Osteoblast (primary cell): ENCODE measurements at places on chromosomes 16 and 17. TPM values are rescaled to one million over a fixed set of nuclear protein-coding genes. Genes with fewer than 3 reads are reported as not detected.

- no peaks in the 10 kb centered on the region for H3K36me3 ChIP-seq
- H3K27me3 ChIP-seq = no peaks in the 10 kb centered on the region
- H3K4me3 ChIP-seq = no peak overlapping the region
- no peak overlapping the region for H3K27ac ChIP-seq
Observed at GRCh38 chr16:21647562-21648164, 4.7 kb downstream of the IGSF6 start.

DNA sequence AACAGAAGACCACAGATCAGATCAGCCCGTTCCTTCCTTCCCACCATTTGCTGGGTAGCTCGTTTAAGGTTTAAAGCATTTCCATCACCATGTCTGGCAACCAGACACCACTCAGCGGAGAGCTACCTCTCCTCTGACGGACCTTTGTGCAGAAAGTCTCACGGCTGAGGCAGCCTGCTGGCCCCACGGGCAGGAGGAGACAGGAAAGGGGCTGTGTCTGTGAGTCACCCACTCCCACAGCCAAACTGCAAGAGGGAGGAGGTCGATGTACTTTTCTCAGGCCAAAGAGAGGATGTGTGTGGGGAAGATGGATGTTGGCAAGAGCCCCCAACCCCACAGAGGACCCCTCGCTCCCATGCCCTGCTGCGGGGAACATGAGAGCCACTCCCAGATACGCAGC lies 92.1 kb downstream of the ZNF423 start:
- H3K4me1 ChIP-seq = peaks cover 4% of the 10 kb centered on the region
- H3K4me3 ChIP-seq = no peak overlapping the region
- no peak overlapping the region for H3K27ac ChIP-seq
- H3K27me3 ChIP-seq = no peaks in the 10 kb centered on the region
- no peaks in the 10 kb centered on the region for H3K36me3 ChIP-seq

- peaks cover 23% of the 10 kb centered on the region for H3K4me1 ChIP-seq
- no peak overlapping the region for H3K27ac ChIP-seq
- no peak overlapping the region for H3K4me3 ChIP-seq
- no peaks in the 10 kb centered on the region for H3K27me3 ChIP-seq
- no peaks in the 10 kb centered on the region for H3K36me3 ChIP-seq
Observed at GRCh38 chr16:85564277-85565051, 48.7 kb upstream of the GSE1 start.

GRCh38 chr17:55584055-55584685 lies 72.9 kb upstream of the SMIM36 start:
- no peak overlapping the region for H3K4me3 ChIP-seq
- H3K27me3 ChIP-seq = no peaks in the 10 kb centered on the region
- H3K36me3 ChIP-seq = no peaks in the 10 kb centered on the region
- DNase-seq = no peak
- H3K4me1 ChIP-seq = peaks cover 19% of the 10 kb centered on the region

DNA sequence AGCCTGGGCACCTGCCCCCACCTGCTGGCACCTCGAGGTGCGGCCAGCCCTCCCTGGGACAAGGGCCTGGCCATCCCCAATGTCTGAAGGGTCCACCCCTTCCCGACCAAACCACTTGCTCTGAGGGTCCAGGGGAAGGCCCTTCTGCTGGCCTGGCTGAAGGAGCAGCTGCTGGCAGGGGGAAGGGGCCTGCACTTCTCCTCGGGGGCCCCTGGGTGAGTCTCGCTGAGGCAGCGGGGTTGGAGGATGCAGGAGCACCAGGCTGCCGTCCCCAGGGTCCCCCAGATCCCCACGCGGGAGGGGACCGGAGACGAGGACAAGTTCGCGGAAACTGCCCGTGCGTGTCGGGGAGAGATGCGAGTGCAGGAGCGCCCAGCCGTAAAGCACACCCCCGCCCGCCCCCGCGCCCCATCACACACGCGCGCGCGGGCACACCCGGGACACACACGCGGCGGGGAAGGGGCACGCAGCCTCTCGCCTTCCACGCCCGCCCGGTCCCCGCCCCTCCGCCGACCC lies 725 bp upstream of the CACNA1H start:
- no peaks in the 10 kb centered on the region for H3K4me1 ChIP-seq
- H3K4me3 ChIP-seq = no peak overlapping the region
- H3K36me3 ChIP-seq = no peaks in the 10 kb centered on the region
- H3K27me3 ChIP-seq = peaks cover 32% of the 10 kb centered on the region

DNA sequence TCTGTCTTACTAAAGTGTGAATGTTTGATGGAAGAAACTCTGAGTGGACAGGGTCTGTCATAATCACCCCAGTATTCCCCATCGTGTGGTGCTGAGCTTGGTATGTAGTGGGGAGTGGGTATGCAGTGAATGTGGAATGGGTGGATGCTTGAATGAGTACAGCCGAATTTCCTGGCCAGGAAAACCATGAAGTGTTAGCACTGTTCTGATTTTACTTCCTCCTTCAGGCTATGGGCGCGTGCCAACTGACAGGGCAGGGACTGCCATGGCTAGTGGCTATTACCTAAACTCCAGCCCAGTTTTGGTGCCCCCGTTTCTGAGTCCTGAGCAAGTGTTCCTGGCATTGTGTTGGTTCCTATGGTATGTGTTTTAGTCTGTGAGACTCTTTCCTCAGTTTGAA lies 48.6 kb downstream of the PRKCA start:
- no peak for DNase-seq
- no peak overlapping the region for H3K4me3 ChIP-seq
- H3K4me1 ChIP-seq = peaks cover 54% of the 10 kb centered on the region
- H3K27ac ChIP-seq = no peak overlapping the region
- H3K27me3 ChIP-seq = no peaks in the 10 kb centered on the region

DNA sequence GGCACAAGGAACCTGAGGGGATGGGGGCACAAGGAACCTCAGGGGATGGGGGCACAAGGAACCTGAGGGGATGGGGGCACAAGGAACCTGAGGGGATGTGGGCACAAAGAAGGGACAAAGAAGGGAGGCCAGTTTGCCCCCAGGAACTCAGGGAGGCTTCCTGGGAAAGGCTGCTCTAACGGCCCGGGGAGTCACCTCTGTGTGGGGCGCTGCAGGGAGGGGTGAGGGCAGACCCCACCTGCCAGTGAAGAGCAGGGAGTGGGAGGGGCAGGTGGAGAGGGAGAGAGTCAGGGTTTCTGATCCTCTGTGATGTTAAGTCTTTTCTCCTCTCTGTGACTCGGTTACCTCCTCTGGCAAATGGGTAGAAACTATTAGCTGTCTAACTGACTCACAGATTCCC lies 57.7 kb downstream of the TIMM22 start:
- H3K4me3 ChIP-seq = no peak overlapping the region
- peaks cover 41% of the 10 kb centered on the region for H3K36me3 ChIP-seq
- H3K27me3 ChIP-seq = no peaks in the 10 kb centered on the region
- no peaks in the 10 kb centered on the region for H3K4me1 ChIP-seq
- no peak overlapping the region for H3K27ac ChIP-seq

GPR179 gene
- total RNA-seq = not detected in 2 replicates

LITAFD gene
- not detected in 2 replicates for total RNA-seq

DNAAF1 gene
- total RNA-seq = 0.29 and 0.36 TPM in 2 replicates

NXPH3 gene
- 1.8 and 3.3 TPM in 2 replicates for total RNA-seq

METTL23 gene
- 25.7 and 28.6 TPM in 2 replicates for total RNA-seq

SPNS3 gene
- not detected in 2 replicates for total RNA-seq
